Kidney (tissue), 22 donors: ENCODE measurements at places on chromosomes 6 and 20. TPM values are rescaled to one million over a fixed set of nuclear protein-coding genes. Genes with fewer than 3 reads are reported as not detected.

The ECT2L gene
- total RNA-seq, result 0.13 TPM

DNA sequence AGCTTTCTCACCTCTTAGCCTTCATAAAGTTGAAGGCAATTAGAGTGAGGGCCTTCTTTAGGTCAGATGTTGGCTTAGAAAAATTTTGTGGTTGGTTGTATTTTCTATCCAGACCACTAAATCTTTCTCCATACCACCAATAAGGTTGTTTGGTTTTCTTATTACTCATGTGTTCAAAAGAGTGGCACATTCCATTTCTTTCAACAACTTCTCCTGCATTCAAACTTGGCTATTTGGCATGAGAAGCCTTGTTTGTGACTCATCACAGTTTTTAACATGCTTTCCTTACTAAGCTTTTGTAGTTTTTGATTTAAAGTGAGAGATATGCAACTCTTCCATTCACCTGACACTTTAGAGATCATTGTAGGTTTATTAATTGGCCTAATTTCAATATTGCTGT is 949.6 kb downstream of the TBC1D32 start:
- no peak for DNase-seq

DNA sequence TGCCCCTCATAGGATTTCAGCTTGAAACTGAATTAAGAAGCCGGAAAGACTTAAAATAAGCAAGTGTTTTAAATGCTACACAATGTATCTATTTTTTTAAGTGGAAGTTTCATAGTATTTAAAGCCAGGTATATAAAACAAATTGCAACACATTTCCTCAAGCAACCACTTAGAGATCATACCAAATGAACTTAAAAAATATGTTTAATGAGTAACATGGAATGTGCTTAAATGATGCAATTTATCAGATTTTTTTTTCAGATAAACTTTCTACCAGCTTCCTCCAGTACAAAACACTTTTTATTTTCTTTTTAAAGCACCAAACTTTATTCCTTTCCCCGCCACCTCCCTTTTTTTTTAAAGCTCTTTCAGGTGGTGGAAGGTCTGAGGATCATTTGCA is 534.3 kb downstream of the BMP2 start:
- DNase-seq, result no peak

GRCh38 chr6:111862741-111863140 is 10.5 kb downstream of the FYN start:
- no peak for DNase-seq

- DNase-seq, result no peak
These were observed 173.6 kb upstream of the MCHR2 start for GRCh38 chr6:100167585-100167984.
